ENCODE measurements at places on chromosomes 5 and 9.

- no peak for DNase-seq
Measured at GRCh38 chr5:162078805-162079204, 11.2 kb downstream of the GABRG2 start.

DNA sequence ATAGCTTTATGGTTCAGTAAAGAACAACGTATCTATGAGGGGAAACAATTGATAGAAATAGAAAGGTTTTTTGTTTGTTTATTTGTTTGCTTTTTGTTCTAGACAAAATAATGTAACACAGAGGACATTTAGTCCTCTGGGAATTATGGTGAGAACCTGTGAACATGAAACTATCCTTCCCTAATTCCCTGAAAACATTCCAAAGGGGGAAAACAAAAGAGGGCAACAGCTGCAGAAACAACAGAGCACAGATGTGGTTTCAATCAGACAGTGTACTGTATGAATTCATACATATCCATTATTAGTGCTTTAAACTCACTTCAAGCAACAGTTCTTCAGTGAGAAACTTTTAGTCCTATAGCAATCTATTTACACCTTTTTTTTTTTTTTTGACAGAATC, 1489.8 kb upstream of the C9orf72 start:
- no peak for DNase-seq

DNA sequence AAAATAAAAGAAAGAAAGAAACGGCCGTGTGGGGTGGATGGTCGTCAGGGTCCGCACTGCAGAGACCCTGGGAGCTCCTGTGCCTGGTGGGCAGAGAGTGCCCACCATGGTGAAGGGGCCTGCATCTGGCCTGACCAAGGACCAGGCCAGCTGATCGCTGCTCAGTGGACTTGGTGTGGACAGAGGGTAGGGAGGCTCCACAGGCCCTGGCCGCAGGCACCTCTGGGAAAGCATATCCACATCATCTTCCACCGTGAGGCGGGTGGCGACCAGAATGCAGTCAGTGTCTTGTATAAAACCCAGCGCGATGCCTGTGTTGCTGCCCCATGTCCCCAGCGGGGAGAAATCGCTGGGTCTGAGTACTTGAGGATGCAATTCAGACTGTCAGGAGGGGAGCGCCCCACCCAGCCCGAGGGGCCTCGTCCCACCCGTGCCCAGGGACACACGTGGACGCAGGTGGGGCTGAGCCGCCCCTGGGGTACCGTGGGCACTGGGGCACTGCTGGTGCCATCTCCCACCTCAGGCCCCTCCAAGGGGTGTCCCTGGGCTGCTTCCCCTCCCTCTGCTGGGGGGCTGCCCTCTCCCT, 27.8 kb upstream of the SLC6A19 start:
- DNase-seq = no peak

- no peak for DNase-seq
Measured at GRCh38 chr5:79122973-79123372, 11.4 kb downstream of the BHMT start.

DNA sequence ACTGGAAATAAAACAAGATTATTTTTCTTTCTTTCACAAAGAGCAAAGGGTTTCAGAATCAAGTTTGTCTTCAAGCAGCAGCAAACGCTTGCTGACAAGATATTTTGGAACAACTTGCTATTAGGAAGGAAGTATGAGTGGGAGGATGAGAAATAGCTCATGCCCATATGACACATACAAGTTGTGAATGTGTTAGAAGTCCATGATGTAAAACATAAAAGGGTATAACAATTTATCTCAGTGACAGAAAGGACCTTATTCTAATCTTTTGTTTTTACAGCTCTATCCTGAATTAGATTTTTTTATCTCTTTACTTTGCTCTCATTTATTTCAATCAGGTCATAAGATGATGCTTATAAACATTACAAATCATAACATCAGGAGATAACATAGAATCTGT, 516.6 kb upstream of the MEF2C start:
- DNase-seq = no peak

DNA sequence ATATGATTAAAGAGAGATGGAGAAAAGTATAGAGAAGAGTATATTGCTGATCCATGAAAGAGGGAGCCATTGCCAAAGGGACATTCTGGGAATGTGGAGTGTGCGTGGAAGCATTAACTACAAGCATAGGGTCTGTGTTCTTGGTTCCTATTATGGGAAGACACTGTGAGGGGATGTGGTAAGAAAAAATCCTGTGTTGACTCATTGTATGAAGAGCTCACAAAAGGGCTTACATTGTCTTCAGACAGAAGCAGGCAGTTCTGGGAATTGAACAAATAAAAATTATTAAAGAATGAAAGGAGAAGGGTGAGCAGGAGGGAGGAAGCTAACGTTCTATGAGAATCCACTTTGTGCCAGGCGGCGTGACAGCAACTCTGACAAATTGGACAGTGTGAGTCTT, 250.4 kb upstream of the CHD1 start:
- no peak for DNase-seq

DNA sequence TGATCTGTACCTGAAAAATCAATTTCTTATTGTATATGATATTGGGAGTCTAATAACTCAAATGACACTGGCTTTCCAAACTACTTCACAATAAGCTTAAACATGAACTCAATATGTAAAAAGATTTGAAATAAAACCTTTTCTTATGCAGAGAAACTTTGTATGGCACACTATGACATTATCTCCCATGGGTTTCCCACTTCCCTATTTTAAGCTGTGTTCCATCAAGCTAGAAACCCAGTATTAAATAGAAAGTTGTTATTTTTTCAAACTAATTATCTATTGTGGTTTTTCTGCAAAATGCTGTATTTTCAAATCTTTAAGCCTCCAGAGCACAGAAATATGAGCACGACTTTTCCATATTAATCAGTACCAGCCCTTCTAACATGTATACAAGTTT, 174.7 kb downstream of the NFIB start:
- no peak for DNase-seq

- DNase-seq = peak; percentile 22
Measured at GRCh38 chr5:103021314-103021713, 98.6 kb downstream of the GIN1 start.

Data from non-pigmented ciliary epithelial cell (primary cell).